A549 treated with DMSO at 1 μM for 4 hours (cell line): ENCODE measurements at places on chromosomes 12 and 14. TPM values are rescaled to one million over a fixed set of nuclear protein-coding genes. Genes with fewer than 3 reads are reported as not detected.

The LYSET gene
- total RNA-seq = 35.8 to 40.4 TPM (median 38.5 TPM) in 5 replicates

The APOF gene
- not detected in 5 replicates for total RNA-seq

The RPL10L gene
- not detected in 5 replicates for total RNA-seq

The RHOJ gene
- total RNA-seq = not detected in 5 replicates

The SFSWAP gene
- total RNA-seq = 26.2 to 30.8 TPM (median 28.0 TPM) in 5 replicates

The RPGRIP1 gene
- 0.24 to 0.54 TPM (median 0.26 TPM) in 5 replicates for total RNA-seq

The POTEG gene
- total RNA-seq = not detected in 5 replicates

The INHBE gene
- 0.07 to 0.22 TPM (median 0.15 TPM) in 4 of 5 replicates, not detected in the other for total RNA-seq

The BHLHE41 gene
- 0.63 to 1.9 TPM (median 1.2 TPM) in 5 replicates for total RNA-seq

The AQP2 gene
- not detected in 5 replicates for total RNA-seq

The IL23A gene
- 0.32 to 0.84 TPM (median 0.50 TPM) in 5 replicates for total RNA-seq

The ADAMTS20 gene
- not detected in 5 replicates for total RNA-seq

The CCDC85C gene
- 42.5 to 46.5 TPM (median 44.2 TPM) in 5 replicates for total RNA-seq

The ARHGAP9 gene
- total RNA-seq = 0.11 to 0.69 TPM (median 0.43 TPM) in 5 replicates

The CCDC198 gene
- total RNA-seq = 2.4 to 4.4 TPM (median 3.5 TPM) in 5 replicates

The NGB gene
- 0.08 TPM in 1 of 5 replicates, not detected in the others for total RNA-seq

The RTL1 gene
- total RNA-seq = 0.33 to 0.38 TPM (median 0.35 TPM) in 5 replicates

The SYNE3 gene
- 0.17 to 0.45 TPM (median 0.26 TPM) in 5 replicates for total RNA-seq

The NRXN3 gene
- total RNA-seq = 0.95 to 1.4 TPM (median 1.2 TPM) in 5 replicates

The TOMM20L gene
- not detected in 5 replicates for total RNA-seq

The DAO gene
- not detected in 5 replicates for total RNA-seq

The ZDHHC22 gene
- total RNA-seq = 0.29 to 0.36 TPM (median 0.33 TPM) in 5 replicates

The SOX5 gene
- total RNA-seq = not detected in 5 replicates

The NEUROD4 gene
- not detected in 5 replicates for total RNA-seq

The AKT1 gene
- 85.1 to 117 TPM (median 103 TPM) in 5 replicates for total RNA-seq

The SLC25A21 gene
- 0.39 to 1.5 TPM (median 0.94 TPM) in 5 replicates for total RNA-seq
